Suppressor macrophage treated with lipopolysaccharide for 1 hour (primary cell): ENCODE measurements at places on chromosomes 4 and X.

DNA sequence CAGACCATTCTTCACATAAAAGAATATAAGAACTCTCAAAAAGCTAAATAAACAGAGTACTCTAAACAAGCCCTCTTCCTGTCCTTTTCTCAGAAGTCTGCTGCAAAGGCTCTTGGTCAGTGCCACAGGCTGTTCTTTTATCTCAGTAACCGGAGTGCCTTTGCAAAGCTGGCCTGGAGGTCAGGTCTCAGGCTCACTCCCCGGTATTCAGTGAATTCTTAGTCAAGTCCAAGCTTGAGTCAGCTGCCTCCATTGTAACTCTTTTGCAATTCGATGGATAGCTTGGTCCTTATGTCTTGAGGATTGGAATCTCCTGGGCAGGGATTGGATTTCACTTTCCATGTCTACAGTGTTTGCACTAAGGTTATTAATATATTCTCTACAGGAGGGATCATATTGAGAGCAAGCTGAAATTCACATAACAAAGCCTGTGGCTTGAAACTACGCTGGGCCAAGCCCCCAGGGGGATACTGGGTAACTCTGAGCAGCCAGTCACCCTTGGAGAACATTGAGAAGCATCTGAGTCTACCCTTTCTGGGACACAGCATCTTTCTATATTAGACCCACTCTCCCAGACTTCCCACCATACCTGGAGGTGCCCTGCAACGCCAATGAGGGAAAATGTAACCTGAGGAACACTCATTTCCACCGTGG lies 10.0 kb upstream of the HS6ST2 start:
- DNase-seq: no peak

GRCh38 chr4:100984901-100985300 lies 362.4 kb downstream of the PPP3CA start:
- no peak for DNase-seq

DNA sequence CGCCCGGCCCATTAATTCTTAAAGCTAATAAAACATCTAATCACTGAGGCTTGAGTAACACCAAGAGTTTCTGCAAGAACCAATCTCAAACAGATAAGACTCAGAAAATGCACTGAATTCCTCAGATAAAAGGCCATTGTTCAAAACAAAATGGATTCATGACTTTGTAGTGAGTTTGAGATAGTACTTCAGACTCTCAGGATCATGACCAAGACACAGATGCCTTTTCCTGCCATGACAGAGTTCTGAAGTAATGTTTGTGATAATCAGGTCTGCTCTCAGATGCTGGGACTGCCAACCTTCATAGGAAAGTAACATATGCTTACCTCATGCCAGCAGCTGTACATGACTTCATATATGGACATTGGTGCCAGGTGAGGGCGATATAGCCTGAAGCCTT lies 54.6 kb downstream of the NIPAL1 start:
- DNase-seq: no peak

- DNase-seq: no peak
Measured at GRCh38 chr4:2071912-2072867, 13.1 kb downstream of the NAT8L start.

- DNase-seq: no peak
Measured at GRCh38 chrX:41085512-41085877, 250 bp downstream of the USP9X start.

DNA sequence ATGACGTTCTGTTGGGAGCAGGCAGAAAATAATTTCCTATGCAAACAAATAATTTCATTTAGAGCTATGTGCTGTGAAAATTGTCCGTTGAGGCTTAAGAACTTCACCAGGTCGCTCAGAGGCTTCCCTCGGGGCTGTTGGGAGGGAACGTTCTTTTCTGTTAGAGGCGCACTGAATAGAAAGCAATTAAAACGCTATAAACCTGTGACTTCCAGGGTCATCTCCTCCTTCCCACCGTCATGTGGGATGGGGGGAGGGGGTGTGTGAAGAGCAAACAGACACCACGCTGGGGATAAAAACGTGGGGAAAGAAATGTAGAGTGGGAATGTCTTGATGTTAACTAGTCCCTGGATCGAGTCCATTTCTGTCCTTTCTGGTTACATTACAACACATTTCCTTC lies 35.2 kb upstream of the ZNF518B start:
- DNase-seq: no peak

DNA sequence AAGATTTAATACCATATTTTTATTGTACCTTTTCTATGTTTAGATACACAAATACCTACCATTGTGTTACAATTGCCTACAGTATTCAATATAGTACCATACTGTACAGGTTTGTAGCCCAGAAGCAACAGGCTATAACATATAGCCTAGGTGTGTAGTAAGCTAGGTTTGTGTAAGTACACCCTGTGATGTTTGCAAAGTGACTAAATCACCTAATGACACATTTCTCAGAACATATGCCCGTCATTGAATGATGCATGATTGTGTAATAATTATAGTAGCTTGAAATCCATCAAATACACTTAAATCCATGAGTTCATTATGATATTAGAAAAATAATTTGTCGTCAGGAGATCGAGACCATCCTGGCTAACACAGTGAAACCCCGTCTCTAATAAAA lies 30.8 kb downstream of the GAB3 start:
- DNase-seq: no peak

- DNase-seq: no peak
Measured at GRCh38 chr4:53693408-53693807, 102.1 kb upstream of the LNX1 start.

DNA sequence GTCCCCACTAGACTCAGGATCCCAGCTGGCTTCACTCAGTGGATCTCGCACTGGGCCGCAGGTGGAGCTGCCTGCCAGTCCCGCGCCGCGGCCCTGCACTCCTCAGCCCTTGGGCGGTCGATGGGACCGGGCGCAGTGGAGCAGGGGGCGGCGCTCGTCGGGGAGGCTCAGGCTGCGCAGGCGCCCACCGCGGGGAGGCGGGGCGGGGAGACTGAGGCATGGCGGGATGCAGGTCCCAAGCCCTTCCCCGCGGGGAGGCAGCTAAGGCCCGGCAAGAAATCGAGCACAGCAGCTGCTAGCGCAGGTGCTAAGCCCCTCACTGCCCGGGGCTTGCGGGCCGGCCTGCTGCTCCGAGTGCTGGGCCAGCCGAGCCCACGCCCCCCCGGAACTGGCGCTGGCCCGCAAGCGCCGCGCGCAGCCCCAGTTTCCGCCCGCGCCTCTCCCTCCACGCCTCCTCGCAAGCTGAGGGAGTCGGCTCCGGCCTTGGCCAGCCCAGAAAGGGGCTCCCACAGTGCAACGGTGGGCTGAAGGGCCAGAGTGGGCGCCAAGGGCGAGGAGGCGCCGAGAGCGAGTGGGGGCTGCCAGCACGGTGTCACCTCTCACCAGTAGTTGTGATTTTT lies 1038.0 kb downstream of the PCDH19 start:
- no peak for DNase-seq

DNA sequence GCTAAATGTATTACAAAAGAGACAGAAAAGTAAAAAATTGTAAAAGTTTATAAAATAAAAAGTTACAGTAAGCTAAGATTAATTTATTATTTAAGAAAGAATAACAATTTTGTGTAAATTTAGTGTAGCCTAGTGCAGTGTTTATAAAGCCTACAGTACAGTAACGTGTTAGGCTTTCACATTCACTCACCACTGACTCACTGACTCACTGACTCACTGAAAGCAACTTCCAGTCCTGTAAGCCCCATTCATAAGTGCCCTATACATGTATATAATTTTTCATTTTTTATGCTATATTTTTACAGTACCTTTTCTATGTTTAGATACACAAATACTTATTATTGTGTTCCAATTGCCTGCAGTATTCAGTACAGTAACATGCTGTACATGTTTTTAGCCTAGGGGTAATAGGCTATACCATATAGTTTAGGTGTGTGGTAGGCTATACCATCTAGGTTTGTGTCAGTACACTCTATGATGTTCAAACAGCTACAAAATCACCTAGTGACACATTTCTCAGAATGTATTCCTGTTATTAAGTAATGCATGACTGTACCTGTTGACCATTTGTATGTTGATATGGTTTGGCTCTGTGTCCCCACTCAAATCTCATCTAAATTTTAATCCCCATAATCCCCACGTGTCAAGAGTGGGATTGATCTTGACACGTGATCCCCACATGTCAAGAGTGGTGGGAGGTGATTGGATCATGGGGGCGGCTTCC lies 57.9 kb downstream of the CFAP299 start:
- peak; percentile 10 for DNase-seq

- no peak for DNase-seq
Measured at GRCh38 chrX:100625985-100626491, 10.6 kb downstream of the TSPAN6 start.

- DNase-seq: peak; percentile 85
Measured at GRCh38 chrX:43976205-43976604, 3.0 kb upstream of the NDP start.

DNA sequence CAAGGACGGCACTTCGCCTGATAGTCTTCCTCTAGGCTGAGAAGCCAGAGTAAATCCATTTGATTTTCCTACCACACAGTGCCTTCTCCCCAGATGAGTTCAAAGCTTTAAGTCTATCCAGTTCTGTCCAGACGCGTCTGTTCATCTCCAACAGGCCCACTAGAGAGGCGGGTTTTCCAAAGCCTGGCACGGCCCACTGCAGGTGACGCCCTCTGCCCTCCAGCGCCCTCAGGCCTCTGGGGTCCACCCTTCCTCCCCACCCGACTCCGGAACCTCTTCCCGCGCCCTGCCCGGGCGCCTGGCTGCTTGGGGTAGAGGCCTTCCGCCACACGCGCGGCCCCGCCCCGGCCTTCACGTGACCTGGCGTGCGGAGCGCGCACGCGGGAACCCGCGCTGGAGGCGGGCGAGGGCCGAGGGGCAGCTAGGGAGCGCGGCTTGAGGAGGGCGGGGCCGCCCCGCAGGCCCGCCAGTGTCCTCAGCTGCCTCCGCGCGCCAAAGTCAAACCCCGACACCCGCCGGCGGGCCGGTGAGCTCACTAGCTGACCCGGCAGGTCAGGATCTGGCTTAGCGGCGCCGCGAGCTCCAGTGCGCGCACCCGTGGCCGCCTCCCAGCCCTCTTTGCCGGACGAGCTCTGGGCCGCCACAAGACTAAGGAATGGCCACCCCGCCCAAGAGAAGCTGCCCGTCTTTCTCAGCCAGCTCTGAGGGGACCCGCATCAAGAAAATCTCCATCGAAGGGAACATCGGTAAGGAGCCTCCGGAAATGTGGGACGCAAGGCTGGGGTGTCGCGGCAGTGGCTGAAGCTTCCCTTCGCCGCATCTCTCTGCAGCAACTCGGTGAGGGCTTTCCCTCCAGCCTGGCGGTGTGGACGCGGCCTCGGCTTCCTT lies at the start of gene DCK:
Gene DCK (plus strand): TSS at position 469 of the 888 bp plus-strand sequence. CDS start 187 bp downstream, at position 656.
- peak; percentile 98 for DNase-seq

DNA sequence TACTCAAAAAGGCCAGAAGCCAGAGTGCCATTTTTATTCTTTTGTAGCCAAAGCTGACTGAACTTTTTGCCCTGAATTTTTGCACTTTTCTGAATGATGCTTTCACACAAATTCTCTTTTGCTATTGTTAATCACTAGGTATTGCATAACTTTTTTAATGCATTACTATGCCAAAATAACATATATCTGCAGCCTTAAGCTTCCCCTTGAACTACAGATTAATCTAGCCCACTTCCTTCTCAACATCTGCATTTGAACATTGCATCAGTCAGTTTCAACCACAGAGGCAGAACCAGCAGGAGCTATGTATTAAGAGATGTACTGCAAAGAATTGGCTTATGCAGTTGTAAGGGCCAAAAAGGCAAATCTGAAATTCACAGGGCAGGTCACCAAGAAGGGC lies 197.6 kb upstream of the GYPA start:
- DNase-seq: peak; percentile 52

DNA sequence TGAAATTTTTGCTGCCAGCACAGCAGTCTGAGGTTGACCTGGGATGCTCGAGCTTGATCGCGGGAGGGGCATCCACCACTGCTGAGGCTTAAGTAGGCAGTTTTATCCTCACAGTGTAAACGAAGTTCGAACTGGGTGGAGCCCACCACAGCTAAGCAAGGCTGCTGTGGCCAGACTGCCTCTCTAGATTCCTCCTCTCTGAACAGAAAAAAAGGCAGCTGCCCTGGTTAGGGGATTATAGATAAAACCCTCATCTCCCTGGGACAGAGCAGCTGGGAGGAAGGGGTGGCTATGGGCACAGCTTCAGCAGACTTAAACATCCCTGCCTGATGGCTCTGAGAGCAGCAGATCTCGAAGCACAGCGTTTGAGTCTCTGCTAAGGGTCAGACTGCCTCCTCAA lies 314.6 kb downstream of the STPG2 start:
- no peak for DNase-seq
